Right atrium auricular region (tissue), 2 donors: ENCODE measurements at places on chromosomes 16 and 17. TPM values are rescaled to one million over a fixed set of nuclear protein-coding genes. Genes with fewer than 3 reads are reported as not detected.

The TIMM22 gene
- 14.8 TPM for total RNA-seq

The LCMT1 gene
- total RNA-seq = 52.5 TPM

The PABPN1L gene
- total RNA-seq = not detected

The WFIKKN1 gene
- 0.71 TPM for total RNA-seq

- H3K4me1 ChIP-seq = no peaks in the 10 kb centered on the region
- H3K27me3 ChIP-seq = no peaks in the 10 kb centered on the region
Observed at GRCh38 chr17:69602972-69603371, 188.5 kb downstream of the MAP2K6 start.

GRCh38 chr16:57127836-57128235, 35.5 kb downstream of the CPNE2 start:
- no peak overlapping the region for H3K4me3 ChIP-seq
- no peaks in the 10 kb centered on the region for H3K27me3 ChIP-seq
- DNase-seq = no peak
- no peaks in the 10 kb centered on the region for H3K4me1 ChIP-seq
- no peaks in the 10 kb centered on the region for H3K36me3 ChIP-seq
- H3K27ac ChIP-seq = no peak overlapping the region

DNA sequence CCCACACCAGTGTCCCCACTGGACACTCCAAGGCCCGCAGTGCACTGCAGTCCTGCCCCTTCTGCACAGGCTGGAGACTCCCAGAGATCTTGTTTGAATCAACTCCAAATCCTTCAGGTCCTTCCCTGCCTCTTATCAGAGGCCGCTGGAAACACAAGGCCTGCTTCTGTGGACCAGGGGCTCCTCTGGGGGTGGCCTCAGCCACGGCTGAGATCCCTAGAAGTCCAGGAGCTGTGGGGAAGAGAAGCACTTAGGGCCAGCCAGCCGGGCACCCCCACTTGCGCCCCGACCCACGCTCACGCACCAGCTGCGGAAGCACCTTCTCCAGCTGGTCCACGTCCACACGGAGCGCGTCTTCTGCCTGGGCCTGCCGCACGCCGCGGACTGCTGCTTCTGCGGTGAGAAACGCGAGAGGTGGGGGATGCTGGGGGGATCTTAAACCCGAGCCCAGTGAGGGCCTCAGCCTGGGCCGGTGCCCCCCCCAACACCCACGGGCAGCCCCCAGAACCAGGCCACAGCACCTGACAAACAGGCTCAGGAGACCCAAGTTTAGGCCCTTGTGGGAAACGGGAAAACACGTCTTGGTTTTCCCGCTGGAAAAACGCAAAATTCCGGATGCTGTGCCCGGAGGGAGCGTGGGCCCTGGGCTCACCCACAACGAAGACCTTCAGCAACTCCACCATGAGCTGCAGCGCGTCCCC, 3.5 kb downstream of the CENPX start:
- H3K27me3 ChIP-seq = no peaks in the 10 kb centered on the region
- no peak for DNase-seq
- H3K27ac ChIP-seq = no peak overlapping the region
- peaks cover 11% of the 10 kb centered on the region for H3K36me3 ChIP-seq

- no peaks in the 10 kb centered on the region for H3K36me3 ChIP-seq
- H3K4me3 ChIP-seq = no peak overlapping the region
- DNase-seq = no peak
- H3K27me3 ChIP-seq = no peaks in the 10 kb centered on the region
Observed at GRCh38 chr17:82882715-82883418, 43.0 kb upstream of the ZNF750 start.

GRCh38 chr16:62720651-62721050, 684.4 kb upstream of the CDH8 start:
- no peaks in the 10 kb centered on the region for H3K36me3 ChIP-seq
- H3K27ac ChIP-seq = no peak overlapping the region
- H3K4me3 ChIP-seq = no peak overlapping the region
- H3K4me1 ChIP-seq = no peaks in the 10 kb centered on the region
- no peak for DNase-seq

DNA sequence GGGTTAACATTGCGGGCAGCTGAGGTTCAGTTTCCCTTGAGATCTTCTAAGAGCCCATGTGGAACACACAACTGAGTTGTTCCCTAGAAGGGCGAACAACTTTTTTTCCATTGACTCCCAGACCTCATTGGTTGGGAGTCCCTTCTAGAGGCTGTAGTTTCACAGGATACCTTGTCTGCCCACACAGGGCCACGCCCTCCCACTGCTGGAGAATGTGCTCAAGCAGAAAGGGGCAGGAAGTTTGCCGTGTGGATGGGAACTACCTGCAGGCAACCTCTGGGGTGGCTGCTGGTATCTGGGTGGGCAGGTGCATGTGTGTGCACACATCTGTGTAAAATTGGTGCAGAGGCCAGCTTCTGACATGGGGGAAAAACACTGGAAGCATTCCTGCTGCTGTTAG, 178.8 kb upstream of the PSMD7 start:
- no peak overlapping the region for H3K27ac ChIP-seq
- DNase-seq = no peak
- no peaks in the 10 kb centered on the region for H3K27me3 ChIP-seq
- H3K36me3 ChIP-seq = no peaks in the 10 kb centered on the region
- no peaks in the 10 kb centered on the region for H3K4me1 ChIP-seq
- no peak overlapping the region for H3K4me3 ChIP-seq

- no peaks in the 10 kb centered on the region for H3K27me3 ChIP-seq
- no peaks in the 10 kb centered on the region for H3K36me3 ChIP-seq
- H3K4me3 ChIP-seq = no peak overlapping the region
- no peak overlapping the region for H3K27ac ChIP-seq
Observed at GRCh38 chr17:13540546-13540945, 61.2 kb downstream of the HS3ST3A1 start.

DNA sequence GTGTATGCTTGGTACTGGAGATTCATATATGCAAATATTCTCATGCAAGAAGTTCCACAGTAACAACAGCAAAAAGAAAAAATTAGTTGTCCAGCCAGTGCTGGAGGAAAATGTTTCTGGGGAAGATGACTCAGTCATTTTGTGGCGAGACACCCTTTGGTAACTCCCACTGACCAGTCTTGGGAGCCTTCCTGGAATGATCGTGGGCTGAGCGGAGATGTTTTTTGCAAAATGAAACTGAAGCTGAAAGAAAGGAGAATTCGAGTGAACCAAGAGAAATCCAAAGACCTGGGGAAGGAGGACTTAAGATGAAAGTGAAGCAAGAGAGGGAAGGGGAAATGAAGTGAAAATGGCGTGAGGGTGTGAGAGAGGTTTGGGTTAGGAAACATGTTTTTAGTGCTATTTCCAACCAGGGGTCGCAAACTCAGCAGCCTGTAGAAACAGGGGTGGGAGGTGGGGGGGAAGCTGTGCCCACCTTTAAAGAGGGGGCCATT, 5.2 kb downstream of the ITPRIPL2 start:
- H3K4me3 ChIP-seq = no peak overlapping the region
- DNase-seq = peak; percentile 77
- H3K27me3 ChIP-seq = no peaks in the 10 kb centered on the region
- H3K4me1 ChIP-seq = no peaks in the 10 kb centered on the region
- peaks cover 18% of the 10 kb centered on the region for H3K36me3 ChIP-seq

DNA sequence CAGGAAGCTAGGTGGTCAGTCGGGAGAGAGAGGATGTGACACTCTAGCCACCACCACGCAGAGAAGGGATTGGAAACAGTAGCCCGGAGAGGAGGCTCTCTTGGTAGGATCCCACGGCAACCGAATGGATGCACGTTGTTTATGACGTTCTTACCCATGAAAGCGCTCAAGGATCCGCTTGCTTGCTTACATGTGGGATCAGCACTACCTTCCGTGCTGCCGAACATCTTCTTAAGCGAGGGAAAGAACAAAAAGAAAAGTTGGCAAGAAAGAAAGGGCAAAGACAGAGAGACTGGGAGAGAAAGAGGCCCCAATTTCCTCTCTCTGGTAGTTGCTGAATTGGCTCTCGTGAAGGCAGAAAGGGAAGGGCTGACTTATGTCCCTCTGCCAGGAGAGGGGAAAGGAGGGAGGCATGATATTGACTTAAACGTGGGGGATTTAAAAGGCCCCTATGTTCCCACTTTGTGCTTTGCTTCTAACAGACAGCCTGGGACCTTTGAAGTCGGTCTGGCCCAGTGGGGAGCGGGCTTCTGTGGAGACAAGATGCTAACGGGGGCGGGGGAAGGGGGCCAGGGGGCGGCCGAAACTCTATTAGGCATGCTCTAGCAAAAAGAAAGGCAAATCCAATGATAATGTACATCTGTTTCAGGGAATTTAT, 35.4 kb downstream of the SNX20 start:
- H3K36me3 ChIP-seq = no peaks in the 10 kb centered on the region
- H3K4me3 ChIP-seq = no peak overlapping the region
- H3K4me1 ChIP-seq = no peaks in the 10 kb centered on the region
- H3K27ac ChIP-seq = no peak overlapping the region

- H3K4me3 ChIP-seq = peak overlapping the region; percentile 63
- H3K4me1 ChIP-seq = peaks cover 51% of the 10 kb centered on the region
- DNase-seq = no peak
- no peaks in the 10 kb centered on the region for H3K27me3 ChIP-seq
- H3K27ac ChIP-seq = peak overlapping the region; percentile 85
Observed at GRCh38 chr17:29176558-29177351, 3.4 kb downstream of the MYO18A start.

- H3K27me3 ChIP-seq = no peaks in the 10 kb centered on the region
- H3K4me1 ChIP-seq = no peaks in the 10 kb centered on the region
- H3K4me3 ChIP-seq = no peak overlapping the region
- no peaks in the 10 kb centered on the region for H3K36me3 ChIP-seq
- H3K27ac ChIP-seq = no peak overlapping the region
- no peak for DNase-seq
Observed at GRCh38 chr17:70185285-70185684, 16.0 kb downstream of the KCNJ2 start.

GRCh38 chr17:21078016-21078780, 35.4 kb upstream of the USP22 start:
- H3K27me3 ChIP-seq = no peaks in the 10 kb centered on the region
- H3K4me3 ChIP-seq = no peak overlapping the region
- H3K36me3 ChIP-seq = no peaks in the 10 kb centered on the region
- H3K4me1 ChIP-seq = peaks cover 14% of the 10 kb centered on the region
- no peak for DNase-seq

GRCh38 chr16:86898386-86898785, 320.0 kb downstream of the FOXL1 start:
- H3K4me1 ChIP-seq = no peaks in the 10 kb centered on the region
- H3K4me3 ChIP-seq = no peak overlapping the region
- no peaks in the 10 kb centered on the region for H3K36me3 ChIP-seq
- no peaks in the 10 kb centered on the region for H3K27me3 ChIP-seq
